ENCODE measurements at places on chromosomes 12 and 14.

DNA sequence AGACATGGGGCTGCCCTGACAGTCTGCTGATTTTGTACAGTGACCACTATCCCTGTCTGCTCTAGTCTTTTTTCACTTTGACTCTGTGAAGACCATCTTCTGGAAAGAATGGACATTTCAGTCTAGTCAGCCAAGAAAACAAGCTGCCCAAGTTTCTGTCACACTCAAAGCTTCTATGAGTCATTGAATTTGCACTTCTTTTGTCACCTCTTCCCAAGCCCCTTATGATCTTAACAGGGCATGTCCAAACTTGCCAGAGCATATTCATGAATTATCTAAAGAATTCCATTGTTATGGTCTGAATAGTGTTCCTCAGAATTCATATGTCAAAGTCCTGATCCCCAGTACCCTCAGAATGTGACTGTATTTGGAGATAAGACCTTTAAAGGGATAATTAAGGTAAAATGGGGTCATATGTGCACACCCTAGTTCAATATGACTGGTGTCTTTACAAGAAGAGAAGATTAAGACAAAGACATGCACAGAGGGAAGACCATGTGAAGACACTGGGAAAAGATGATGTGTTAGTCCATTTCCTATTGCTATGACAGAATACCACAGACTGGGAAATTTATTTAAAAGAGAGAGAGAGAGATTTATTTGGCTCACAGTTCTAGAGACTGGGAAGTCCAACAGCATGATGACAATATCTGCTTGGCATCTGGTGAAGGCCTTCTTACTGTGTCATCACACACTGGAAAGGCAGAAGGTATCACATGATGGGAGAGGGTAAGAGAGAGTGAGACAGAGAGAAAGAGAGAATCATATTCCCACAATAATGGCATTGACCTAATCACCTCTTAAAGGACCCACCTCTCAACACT, 242.6 kb downstream of the BTG1 start:
- peak; percentile 70 for DNase-seq

DNA sequence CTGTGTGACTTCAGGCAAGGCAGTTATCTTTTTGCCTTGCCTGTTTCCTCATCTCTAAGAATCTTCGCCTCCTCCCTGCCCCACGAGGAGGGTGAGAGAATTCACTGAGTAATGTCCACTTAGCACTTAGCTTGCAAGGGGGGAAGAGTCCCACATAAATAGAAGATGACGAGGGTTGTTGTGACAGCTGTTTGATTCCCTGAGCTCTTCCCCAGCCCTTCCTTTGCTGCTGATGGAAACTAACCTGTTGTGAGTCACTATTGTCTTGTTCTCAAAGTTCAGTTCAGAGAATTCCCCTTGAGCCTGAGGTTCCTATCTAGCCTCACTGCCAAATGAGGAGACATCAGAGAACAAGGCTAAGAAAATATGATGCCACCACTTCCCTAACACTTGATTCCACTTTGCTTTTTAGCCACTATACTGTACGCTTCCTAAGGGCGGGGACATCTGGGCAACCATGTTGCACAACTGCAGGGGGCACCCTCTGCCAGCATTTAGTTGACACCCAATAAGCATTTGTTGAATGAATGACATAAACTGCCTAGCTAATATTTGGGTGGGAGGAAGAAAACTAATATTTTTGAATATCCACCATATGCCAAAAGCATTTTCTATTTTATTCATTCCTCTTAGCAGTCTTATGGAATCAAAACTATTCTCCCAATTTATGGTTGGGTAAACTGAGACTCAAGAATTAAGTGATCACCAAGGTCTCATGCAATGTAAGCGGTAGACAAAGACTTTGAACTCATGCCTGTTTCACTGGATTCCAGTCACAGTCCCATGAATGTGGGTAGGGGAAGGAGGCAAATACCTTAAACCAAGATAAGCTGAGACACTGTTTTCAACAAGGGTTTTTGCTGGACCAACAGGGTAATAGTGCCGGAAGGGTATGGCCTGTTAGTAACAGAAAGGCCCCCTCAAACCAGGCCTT, 77.6 kb downstream of the ZFP36L1 start:
- DNase-seq: peak; percentile 83

GRCh38 chr14:69260190-69260860, 367 bp downstream of the GALNT16 start:
- no peak for DNase-seq

DNA sequence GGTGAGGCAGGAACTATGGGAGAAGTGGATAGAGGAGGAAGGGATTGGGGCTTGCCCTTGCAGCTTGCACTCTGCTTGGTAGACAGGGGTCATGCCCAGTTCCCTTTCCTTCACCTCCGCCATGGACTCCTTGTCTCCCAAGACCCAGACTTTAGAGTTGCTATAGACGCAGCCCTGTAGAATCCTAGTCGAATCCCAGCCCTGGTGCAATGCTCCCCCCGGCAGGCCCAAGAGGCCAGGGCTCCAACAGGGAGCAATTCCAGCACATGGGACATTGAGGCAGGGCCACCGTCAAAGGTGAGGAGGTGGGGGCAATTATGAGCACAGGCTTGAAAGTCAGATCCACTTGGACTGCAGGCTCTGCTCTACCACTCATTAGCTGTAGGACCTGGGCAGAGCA, 29.5 kb upstream of the BCDIN3D start:
- no peak for DNase-seq

- DNase-seq: peak; percentile 44
Measured at GRCh38 chr14:100651999-100652508, 64.8 kb upstream of the BEGAIN start.

DNA sequence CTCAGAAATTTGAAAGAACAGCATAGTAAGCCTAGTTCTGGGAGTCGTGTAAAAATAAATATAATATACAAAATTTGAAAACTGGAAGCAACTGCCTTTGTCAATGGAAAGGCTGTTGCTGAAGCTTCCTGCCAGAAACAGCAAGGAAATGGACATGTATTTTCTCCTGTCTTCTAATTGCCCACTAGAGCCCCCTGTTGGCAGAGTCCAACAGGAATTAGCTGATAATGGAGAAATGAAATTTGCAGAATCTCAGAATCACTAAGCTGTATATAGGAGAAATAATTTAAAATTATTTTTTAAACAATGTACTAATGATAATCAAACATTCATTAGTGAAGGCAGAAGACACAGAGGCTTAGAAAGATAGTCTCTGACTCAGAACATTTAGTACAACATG, 414.8 kb downstream of the SLC6A15 start:
- DNase-seq: peak; percentile 48

GRCh38 chr14:99202516-99202915, 69.5 kb downstream of the BCL11B start:
- DNase-seq: no peak

- DNase-seq: peak; percentile 58
Measured at GRCh38 chr12:113149361-113150150, at the start of gene CFAP73. Gene CFAP73 (plus strand): TSS chr12:113149724. CDS start chr12:113149858, 134 bp downstream.

DNA sequence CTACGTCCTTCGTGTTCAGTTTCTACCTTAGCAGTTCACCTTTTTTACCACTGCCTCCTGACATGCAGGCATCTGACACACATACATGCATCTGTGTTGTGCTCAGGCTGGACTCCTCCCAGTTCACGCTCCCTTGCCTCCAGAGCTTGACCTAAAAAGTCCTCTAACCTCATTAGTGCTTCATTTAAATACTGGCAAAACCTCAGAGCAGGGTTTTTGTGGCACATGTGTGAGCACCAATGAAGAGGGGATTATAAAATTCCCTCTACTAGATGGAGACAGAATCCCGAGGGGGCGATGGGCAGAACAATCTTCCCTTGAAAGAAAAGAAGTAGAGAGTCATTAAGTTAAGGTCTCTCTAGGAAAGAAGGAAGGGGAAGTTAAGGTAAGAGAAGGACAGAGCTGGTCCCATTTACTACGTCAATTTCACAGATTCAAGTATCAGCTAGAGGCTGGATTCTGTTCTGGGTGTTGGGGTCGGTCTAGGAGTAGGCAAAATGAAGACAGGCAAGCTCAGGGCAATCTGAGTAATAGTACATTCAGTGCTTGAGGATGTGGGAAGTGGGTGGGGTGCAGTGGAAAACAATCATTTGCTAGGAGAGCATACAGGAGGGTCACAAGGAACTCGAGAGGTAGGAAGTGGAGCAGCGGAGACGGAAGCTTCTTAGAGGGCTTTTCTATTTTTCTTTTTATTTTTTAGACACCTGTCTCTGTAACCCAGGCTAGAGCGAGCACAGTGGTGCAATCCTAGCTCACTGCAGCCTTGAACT, 7.5 kb downstream of the HAL start:
- DNase-seq: no peak

DNA sequence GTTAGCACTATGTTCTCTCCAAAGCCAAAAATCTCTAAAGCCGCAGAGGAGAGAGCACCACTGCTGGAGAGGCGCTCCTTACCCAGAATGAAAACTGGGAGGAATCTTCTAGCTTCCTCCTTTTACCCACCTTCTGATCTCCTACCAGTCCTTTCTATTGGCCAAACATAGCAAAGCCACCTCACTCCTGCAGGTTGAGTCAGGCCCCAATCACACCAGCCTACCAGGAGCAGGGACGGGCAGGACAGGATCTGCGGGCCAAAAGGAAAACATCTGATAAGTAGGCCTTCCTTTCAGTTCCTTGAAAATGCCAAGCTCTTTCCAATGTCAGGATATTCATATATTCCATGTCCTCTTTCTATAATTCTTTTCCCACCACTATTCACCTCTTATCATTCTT, 197.7 kb upstream of the CNOT2 start:
- no peak for DNase-seq

- DNase-seq: peak; percentile 100
Measured at GRCh38 chr12:108854451-108855283, 2.7 kb downstream of the SSH1 start.

DNA sequence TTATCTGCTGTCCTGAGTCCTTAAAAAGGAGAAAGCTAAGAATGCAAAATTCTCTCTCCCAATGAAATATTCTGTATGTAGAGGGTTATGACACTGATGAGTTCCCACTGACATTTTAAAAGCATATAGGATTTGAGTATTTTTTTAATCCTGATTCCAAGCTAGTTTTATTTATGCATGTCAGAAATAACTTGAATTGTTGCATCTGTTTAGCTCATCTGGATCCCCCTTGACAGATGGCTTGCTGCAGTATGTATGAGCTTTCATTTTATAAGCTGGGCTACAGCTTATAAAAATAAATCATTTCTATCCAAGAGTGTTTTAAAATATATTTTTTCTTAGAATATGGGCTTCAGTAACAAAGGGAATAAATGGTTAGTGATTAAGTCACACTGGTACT, 495.3 kb downstream of the NELL2 start:
- DNase-seq: no peak

- no peak for DNase-seq
Measured at GRCh38 chr12:95257541-95257940, 39.9 kb downstream of the VEZT start.

DNA sequence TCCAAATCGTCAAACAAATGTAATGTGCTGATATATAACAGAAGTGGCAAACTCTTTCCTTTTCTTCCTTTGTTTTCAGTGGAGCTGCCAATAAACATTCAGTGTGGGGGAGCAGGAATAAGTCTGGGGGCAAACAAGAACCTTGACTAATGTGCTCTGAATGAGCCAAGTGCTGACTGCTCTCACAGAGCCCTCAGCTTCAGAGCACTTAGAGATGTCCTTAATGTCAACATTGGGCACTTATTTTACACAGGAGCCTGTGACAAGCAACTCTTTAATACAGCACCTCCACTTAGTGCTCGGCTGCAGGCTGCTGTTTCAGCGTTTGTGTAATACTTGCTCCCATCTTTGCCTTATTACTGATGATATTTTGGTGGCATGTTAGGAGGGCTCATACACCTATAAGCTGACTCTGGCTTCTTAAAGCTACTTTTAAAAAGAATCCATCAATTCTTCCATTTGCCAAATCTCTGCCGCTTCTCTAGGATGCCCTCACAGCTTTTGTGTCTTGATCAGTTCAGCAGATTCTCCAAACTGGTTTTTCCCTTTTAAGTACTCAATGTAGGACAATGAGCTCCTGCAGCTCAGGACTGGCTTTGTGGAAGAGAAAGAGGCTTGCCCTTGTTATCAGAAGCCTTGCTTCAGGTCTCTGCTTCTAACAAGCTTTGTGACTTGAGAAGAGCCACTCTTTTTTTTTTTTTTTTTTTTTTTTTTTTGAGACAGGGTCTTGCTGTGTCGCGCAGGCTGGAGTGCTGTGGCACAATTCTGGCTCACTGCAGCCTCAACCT, 206.6 kb downstream of the MON2 start:
- DNase-seq: no peak

DNA sequence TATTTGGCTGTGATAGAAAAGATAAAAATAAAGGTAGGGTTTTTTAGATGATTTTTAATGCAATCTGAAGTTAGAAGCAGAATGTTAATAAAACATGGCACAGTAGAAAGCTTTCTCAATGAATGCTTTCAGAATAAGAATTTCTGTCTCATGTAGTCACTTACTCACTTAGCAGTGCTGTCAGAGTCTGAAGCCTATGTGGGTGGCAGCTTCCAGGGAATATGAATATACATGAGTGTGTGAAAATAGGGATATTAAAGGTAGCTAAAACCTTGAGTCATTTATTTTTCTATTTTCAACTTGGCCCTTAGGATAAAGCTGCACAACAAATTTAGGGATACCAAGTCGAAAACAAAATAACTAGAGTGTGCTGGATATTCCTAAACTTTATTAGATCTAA, 427.9 kb downstream of the AEBP2 start:
- no peak for DNase-seq

DNA sequence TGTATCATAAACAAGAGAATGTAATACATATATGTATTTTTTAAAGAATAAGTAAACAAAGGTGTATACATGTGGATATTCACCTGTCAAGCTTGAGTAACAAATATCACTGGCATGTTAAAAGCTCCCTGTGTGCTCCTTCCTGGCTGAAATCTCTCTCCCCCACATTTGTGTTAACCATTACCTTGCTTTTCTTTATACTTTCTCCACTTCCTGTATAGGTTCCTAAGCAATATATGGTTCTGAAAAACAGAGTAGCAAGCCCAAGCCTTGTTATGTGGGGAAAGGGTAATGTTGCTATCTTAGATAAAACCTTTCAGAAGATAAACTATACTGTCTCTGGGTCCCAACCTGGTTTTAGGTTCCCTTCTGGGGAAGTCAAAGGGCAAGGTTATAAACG, 32.3 kb upstream of the TBC1D30 start:
- DNase-seq: no peak

DNA sequence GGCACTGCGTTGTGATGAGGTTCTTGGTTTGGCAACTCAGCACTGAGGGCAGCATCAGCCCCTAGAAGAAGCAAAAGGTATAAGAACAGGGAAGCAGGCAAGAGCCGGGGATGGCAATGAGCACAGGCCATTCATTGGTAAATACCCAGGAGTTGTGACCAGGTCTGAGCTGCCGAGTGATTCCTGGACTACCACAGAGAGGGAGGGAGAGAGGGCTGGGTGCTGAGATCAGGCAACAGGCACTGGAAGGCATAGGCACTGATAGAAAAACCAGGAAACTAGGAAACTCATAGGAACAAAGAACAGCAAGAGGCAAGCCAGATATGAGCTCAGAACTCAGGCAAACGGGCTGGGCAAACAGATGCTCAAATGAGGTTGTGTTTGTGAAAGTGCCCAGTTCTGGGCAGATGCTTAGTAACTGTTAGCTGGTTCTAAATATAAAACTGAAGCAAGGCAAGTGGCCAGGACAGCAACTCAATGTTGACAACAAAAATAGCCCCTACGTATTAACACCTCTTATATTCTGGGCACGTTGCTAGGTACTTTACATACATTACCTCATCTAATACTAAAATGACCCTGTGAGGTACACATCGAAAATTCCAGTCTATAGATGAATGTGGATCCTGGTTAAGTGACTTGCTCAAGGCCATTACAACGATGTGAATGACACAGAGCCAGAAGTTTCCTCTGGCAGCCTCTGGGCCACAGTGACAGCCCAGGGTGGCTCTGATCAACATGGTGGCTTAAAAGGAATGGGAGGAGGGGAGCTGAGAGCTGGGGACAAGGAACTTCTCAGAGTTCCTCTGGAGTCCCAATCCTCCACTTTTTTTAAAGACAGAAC, 121.1 kb downstream of the PRMT8 start:
- DNase-seq: no peak
